ENCODE measurements at places on chromosomes 2 and 18.

GRCh38 chr18:54023471-54023870 is 201.0 kb downstream of the MBD2 start:
- DNase-seq: no peak

GRCh38 chr2:181235683-181236459 is 221.3 kb upstream of the ITGA4 start:
- no peak for DNase-seq

DNA sequence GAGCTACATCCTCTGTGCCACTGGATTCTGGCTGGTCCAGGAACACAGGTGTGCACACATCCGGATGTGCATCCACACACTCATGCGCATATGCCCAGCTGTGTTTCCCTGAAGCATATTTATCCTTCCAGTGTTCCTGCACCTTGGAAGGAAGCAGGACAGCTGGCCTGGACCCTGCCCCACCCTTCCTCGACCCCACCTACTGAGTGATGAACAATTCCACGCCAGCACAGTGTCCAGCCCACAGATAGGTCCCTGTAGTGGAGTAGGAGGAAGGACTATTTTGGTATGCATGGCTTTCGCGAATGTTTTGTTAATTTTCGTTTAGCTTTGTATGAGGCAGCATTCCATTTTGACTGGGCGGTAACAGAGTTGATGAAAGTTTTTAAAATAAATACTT is 211.5 kb downstream of the AGAP1 start:
- no peak for DNase-seq

DNA sequence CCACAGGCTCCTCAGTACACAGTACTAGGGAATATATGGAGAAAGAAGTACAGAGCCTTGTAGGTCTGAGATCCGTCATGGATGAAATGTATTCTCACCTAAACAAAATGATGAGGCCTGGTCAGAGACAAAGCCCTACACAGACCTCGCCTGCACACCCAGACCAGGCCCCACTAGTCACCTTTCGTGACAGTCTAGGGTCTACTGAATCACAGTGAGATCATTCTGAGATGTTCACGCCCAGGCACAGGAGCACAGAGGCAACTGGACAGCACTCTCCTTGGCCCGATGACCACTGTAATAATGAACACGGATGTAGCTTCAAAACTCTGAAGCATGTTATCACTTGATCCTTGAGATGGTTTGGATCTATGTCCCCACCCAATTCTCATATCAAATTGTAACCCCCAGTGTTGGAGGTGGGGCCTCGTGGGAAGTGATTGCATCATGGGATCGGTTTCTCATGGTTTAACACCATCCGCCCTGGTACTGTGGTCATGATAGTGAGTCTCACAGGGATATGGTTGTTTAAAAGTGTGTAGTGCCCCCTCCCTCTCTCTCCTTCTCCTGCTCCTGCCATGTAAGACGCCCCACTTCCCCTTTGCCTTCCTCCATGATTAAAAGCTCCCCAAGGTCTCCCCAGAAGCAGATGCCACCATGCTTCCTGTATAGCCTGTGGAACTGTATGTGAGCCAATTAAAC is 15.1 kb downstream of the DOCK10 start:
- no peak for DNase-seq

DNA sequence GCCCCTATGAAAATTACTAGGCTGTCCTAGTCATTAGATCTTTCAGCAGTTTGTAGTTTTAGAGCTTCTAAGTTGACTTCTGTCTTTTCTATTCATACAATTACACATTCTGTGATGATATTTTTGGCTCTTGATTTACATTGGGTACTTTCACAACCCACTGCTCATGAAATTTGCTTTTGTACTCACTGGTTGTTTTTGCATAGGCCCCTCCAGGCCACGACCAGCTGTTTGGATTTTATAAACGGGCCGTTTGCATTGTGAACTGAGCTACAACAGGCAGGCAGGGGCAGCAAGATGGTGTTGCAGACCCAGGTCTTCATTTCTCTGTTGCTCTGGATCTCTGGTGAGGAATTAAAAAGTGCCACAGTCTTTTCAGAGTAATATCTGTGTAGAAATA is 193.8 kb downstream of the RPIA start:
- no peak for DNase-seq

GRCh38 chr2:60597346-60597745 is 43.9 kb upstream of the BCL11A start:
- DNase-seq: no peak

- DNase-seq: no peak
Observed at GRCh38 chr2:28477087-28477486, 18.8 kb upstream of the PLB1 start.

- DNase-seq: no peak
Observed at GRCh38 chr2:7835693-7836680, 845.9 kb upstream of the ID2 start.

GRCh38 chr2:18046558-18047212 is 168.2 kb downstream of the KCNS3 start:
- DNase-seq: no peak

DNA sequence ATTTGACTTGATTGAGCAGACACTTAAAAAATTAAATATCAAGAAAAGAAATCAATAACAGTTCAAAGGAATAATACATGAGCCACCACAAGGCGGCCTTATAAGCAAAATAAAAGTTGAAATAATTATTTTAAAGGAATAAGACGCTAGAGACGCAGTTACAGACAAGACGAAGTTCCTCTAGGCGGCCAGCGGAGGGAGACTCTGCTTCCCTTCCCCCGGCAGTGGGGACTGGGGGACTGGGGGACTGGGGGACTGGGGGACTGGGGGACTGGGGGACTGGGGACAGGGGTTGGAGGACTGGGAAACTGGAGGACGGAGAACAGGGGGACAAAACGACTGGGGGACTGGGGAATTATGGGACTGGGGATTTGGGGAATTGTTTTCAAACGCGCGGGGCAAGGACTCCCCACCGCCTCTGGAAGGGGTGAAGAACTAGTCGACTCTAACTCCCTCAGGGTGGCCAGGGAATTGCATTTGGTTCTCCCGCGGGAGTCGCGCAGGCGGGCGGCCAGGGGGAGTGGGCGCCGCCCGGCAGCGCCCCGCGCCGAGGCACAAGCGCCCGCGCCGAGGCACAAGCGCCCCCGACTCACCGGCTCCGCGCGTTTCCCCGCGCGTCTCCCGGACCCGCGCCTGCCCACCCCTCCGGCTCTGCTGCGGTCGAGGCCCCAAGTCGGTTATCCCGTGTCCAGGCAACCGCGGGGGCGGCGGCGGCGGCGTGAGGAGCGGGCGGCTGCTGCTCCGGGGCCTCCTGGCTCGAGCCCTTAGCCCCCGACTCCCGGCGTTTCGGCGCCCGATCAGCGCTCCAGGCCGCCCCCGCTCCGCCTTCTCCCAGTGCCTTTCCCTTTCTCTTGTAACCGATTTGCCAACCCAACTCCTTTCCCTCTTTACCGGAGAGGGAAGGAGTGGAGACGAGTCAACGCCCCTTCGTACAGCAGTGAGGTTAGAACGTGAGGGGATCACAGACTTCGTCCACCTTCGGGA is at the start of gene CCDC178:
Gene CCDC178 (minus strand): TSS at position 662 of the 984 bp plus-strand sequence. CDS start 28,633 bp downstream, outside the sequence.
- DNase-seq: no peak

GRCh38 chr2:37456479-37456878 is 112.0 kb downstream of the QPCT start:
- DNase-seq: peak; percentile 10

DNA sequence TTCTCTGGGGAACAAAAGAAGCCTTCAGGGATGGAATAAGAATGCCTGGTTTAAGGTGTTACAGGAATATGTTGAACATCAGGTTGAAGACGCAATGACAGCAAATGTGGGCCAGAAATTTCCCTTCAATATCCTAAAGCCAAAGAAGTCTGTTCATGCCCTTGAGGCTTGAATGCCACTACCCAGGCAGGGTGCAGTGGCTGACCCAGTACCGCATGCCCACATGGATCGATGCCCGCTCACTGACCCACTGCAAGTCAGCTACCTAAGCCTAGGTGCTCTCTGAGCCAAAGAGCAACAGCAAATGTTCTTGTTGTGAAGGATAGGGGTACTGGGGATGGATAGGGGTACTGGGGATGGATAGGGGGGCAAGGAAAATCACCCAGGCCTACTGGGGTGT is 58.2 kb downstream of the GNAL start:
- no peak for DNase-seq
